Daoy (cell line): ENCODE measurements at places on chromosomes 4 and X.

DNA sequence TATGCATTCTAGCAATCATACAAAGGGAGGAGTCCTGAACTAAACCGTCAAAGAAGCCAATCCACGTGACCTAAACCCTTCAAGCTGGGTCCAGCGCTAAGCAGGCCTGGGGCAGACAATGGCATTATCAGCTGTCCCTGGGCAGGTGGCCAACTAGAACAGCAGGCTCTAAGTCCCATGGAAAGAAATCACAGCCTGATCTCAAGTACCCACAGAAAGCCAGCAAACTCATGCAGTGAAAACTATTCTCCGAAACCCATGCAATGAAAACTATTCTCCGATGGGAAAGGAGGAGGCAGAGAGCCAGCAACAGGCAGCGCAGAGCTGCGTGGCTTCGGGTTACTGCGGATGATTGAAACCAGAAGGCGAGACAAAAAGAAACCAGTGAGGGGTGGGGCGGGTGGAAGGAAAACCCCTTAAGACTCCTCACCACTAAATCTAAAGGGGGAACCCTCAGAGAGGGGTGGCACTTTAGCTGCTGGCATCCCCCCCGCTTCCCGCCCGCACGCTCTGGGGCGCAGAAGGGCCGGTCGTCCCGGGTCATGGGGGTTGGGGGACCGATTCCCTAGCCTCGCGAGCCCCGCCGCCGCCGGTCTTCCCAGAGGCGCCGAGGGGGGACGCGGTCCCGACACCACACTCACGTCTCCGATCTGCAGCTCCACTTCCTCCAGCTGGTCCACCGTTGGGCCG is 567 bp downstream of the C4orf46 start:
- DNase-seq, result peak; percentile 68

GRCh38 chr4:136113921-136114320 is 1418.4 kb downstream of the PCDH18 start:
- DNase-seq, result no peak

- no peak for DNase-seq
These were observed 199.0 kb downstream of the BANK1 start for GRCh38 chr4:101989551-101989950.

DNA sequence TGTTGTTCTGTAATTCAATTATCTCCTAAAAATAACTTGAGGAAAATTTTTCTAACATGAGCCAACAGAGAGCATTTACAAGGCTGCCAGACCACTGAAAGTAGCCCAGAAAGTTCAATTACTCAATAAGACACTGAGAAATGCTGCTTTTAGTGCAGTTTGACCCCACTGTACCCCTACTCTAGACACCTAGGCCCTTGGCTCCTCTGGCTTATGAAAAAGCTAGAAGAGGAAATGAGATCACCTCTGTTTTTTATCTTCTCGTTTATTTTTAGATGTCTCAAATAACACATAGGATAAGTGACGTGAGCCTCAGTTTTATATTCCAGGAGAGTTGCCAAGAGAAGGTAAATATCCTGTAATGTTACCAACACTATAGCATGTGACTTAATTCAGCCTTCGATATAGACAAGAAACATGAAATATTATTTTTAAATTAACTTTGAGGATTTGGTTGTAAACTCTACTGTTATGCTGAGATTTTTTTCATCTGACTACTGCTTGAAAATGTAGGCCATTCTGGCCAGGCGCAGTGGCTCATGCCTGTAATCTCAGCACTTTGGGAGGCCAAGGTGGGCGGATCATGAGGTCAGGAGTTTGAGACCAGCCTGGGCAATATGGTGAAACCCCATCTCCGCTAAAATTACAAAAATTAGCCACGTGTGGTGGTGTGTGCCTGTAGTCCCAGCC is 24.4 kb downstream of the TNIP3 start:
- DNase-seq, result peak; percentile 17

GRCh38 chr4:118968813-118969212 is 80.2 kb downstream of the SYNPO2 start:
- DNase-seq, result no peak

GRCh38 chr4:174198828-174199227 is 84.6 kb downstream of the FBXO8 start:
- DNase-seq, result peak; percentile 61

DNA sequence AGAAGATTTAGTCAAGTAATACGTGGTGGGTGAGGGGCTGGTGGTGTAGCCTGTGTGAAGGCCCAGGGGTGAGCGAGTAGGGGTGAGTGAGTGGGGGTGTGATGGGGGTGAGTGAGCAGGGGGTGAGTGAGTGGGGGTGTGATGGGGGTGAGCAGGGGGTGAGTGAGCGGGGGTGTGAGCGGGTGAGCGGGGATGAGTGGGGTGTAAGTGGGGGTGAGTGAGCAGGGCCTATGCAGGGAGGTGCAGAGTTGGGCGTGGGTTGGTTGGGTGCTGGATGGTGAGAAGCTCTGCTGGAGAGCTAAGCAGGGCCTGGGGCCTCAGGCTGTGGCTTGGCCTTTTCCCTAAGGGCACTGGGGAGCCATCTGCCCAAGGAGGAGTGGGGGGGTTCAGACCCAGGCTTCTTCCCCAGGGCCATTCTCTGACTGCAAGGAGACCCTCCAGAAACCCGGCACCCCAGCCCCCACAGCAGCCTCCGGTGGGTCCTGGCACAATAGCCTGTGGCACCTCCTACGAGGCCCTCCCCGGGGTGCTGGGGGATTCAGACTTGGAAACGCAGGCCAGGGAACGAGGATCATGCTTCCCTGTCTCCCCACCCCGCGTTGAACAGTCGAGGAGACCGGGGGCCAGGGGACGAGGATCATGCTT is 30.4 kb downstream of the SH3TC1 start:
- DNase-seq, result no peak

DNA sequence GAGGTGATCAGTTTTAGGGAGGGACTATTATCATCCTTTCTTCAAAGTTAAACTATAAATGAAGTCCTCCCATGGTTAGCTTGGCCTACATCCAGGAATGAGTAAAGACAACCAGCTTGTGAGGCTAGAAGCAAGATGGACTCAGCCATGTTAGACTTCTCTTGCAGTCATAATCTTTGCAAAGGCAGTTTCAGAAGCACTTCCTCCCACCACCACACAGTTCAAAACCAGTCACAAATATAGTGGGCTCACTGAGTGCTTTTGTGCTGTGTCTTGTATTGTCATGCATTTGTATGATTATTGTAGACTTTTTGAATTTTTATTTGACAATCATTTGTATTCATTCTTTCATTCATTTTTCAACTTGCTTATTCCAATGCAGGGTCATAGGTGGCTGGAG is 204.5 kb downstream of the ZNF674 start:
- no peak for DNase-seq

DNA sequence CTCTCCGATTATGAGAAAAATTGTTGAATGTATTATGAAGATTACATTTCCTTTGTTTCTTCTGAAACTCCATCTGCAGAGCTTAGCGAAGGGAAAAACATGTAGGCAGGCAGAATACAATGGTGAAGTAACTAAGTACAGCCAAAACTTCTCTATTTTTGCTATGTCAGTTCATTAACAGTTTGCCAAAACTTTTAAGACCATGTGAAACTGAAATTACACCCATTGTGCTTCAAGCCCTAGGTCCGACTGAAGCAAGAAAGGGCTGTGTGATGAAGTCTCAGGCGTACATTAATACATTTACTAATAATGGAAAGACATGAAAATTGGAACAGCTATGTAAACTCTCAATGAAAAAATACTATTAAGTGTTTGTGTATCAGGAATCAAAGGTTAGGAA is 398.0 kb downstream of the MAPK10 start:
- DNase-seq, result no peak

GRCh38 chrX:100964362-100964761 is 5.1 kb upstream of the ARL13A start:
- DNase-seq, result no peak

GRCh38 chr4:94116842-94117241 is 90.8 kb upstream of the SMARCAD1 start:
- no peak for DNase-seq

DNA sequence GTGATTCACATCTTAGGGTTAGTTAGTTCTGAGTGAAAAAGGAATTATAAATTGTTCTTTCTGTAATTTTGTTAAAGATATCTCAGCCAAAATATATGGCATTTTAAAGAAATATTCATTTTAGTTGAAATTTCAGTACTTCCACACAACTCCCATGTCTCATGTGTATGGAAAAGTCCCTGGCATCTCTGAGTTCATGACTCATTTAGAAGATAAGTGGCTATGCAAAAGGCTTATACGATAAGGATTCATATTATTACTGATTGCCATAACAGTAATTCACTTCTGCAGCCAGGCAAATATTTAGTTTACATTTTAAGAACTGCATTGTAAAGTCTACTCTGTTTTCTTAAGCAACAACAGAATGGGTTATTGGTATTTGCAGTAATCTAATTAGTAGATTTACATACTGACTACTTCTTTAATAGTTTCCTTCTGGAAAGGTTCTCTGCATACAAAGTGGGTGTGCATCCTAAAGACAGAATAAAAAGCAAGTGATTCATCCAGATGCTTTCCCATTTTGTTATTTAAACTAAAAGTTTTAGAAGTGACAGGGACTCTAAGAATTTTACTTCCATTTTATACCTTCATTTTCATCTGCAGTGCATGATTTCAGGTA is 682.4 kb upstream of the PABPC4L start:
- no peak for DNase-seq

GRCh38 chr4:119746951-119747350 is 118.3 kb upstream of the PDE5A start:
- DNase-seq, result no peak

DNA sequence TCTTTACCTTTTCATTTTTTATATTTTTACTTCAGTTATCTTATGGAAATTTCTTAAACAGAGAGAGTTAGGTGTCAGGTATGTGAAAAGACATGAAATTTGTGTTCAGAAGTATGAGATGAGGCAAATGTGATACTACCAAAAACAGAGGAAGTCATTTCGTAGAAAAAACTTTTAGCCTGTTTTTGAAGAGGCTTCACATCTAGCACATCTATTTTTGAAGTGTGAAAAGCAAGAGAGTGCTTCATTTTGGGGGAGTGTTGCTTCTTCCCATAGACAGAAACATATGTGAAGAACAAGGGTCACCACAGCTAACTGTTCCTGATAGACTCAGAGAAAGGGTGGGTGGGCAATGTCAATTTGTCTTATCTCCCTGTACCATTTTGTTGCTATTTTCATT is 125.3 kb downstream of the TET2 start:
- no peak for DNase-seq

DNA sequence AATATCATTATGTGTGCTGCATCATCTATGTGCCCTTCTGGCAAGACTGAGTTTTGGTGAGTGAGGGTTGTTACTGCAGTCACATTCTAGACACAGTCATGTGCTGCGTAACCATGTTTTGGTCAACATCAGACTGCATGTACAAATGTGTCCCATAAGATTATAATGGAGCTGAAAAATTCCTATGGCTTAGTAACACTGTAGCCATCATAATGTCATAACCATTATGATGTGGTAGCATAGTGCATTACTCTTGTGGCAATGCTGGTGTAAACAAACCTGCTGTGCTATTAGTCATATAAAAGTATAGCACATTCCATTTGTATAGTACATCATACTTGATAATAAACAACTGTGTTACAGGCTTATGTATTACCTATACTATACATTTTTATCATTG is 198.1 kb upstream of the NUDT6 start:
- DNase-seq, result no peak

GRCh38 chr4:42789041-42789567 is 103.4 kb upstream of the GRXCR1 start:
- no peak for DNase-seq

DNA sequence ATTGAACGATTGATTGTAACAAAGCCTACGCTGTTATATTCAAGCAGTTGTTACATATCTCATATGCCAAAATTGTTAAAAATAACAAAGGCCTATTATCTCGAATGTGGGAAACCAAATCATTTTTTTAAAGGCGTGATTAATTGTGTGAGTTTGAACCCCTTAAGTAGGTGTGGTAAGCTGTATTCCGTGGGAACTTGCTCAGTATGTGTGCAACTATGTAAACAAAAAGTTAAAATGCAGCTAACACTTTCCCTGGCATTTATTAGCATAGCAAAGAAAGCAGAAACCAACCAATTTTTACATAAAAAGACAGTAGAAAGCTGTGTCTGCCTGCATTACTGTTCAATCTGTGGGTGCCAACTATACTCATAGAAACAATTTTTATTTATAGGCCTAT is 166.0 kb upstream of the HAND2 start:
- no peak for DNase-seq

DNA sequence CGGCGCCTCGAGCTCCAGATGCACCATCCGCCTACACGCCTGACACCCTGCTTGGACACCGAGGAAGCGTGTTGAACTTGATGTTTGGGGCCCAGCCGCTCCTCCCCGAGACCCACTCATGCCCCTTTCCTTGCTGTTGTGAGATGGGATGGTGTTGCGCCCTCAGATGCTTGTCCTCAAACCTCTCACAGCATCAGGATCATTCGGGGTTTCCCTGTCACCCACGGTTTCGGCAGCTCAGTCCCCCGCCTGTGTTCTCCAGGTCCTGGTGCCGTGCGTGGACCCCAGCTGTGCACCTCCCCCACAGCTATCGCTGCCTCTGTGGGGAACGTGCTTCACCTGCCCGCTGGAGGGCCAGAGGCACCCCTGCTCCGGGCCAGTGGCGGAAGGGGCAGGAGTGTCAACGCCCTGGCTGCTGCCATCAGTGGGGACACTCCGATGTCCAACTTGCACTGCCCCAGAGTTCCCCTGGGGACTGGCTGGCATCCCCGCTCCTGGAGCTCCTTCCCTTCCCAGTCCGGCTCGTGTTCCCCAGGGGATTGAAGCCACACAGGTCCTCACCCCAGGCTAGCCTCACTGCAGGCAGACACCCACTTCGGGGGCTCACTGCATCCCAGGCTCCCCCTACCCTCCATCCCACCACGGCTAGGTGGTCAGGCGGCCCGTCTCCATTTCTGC is 82.3 kb upstream of the ADRA2C start:
- no peak for DNase-seq

- DNase-seq, result no peak
These were observed 359.2 kb downstream of the IDS start for GRCh38 chrX:149145845-149146285.

DNA sequence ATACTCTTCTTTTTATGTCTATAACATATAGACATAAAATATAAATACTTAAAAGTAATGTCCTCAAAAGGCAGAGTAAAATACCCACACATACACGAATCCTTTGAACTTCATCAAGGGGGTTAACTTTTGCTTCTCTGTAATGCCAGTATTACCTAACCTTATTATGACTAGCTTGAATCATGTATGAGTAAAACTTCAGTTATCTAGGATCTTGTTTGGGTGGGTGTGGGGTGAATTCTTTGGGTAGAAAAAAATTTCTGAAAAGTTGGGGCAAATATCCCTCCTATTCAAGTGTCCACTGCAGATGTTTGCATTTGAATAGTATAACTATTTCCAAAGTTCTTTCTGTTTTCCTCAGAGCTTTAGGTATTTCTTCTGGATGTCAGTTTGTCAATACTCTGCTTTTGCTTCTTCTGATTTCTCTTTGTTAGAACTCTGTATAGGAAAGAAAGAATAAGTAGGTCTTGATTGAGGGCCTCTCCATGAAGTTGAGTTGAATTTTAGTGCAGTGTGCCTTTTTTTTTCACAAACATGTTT is 173.8 kb downstream of the ADGRL3 start:
- no peak for DNase-seq

GRCh38 chr4:2394528-2394927 is 23.9 kb downstream of the ZFYVE28 start:
- no peak for DNase-seq
